Renal cortical epithelial cell (primary cell): ENCODE measurements at places on chromosomes 11 and 22. TPM values are rescaled to one million over a fixed set of nuclear protein-coding genes. Genes with fewer than 3 reads are reported as not detected.

- DNase-seq = no peak
These were observed 60.6 kb downstream of the SEZ6L start for GRCh38 chr22:26229910-26230309.

GRCh38 chr22:50684986-50685385 lies 12.4 kb downstream of the SHANK3 start:
- no peak for DNase-seq

GRCh38 chr11:20114588-20114987 lies 45.7 kb downstream of the DBX1 start:
- DNase-seq = no peak

DNA sequence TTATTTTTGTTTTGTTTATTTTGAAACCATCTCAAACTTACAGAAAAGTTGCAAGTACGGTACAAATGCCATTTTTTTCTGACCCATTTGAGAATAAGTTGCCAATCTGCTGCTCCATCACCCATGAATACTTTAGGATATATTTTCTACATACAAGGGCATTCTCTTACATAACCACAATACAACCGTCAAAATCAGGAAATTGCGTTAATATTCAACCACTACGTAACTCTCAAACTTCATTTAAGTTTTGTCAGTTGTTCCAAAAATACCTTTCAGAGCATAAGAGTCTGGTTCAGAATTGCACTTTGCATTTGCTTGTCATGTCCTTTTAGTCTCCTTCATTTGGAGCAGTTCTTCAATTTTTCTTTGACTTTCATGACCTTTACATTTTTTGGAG lies 194.3 kb upstream of the BDNF start:
- DNase-seq = no peak

OR52K1 gene
- total RNA-seq = not detected in 2 replicates
